Fibroblast of skin of left biceps (primary cell): ENCODE measurements at places on chromosomes 11 and 22.

GRCh38 chr11:63574856-63575602 is 11.8 kb upstream of the PLAAT2 start:
- no peak for DNase-seq

GRCh38 chr11:130129922-130130321 is 29.7 kb upstream of the ST14 start:
- no peak for DNase-seq

DNA sequence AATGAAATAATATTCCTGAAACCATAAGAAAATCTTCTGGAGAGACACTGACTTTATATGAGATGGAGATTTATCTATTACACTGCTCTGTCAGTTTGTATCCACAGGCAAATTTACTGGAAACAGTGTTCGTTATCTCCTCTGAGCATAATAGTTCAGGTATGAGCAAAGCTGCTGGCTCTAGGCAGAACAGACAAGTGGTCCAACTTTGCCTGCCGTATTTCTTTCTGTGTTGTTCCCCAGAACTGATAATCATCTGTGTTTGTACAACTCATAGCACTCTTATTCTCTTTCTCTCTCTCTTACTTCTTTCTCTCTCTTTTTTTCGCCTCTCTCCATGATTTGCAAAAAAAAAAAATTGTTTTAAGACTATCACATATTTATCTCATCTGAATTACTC is 623.8 kb upstream of the CHORDC1 start:
- DNase-seq, result no peak

GRCh38 chr11:6655020-6655789 is 404 bp downstream of the DCHS1 start:
- no peak for DNase-seq

DNA sequence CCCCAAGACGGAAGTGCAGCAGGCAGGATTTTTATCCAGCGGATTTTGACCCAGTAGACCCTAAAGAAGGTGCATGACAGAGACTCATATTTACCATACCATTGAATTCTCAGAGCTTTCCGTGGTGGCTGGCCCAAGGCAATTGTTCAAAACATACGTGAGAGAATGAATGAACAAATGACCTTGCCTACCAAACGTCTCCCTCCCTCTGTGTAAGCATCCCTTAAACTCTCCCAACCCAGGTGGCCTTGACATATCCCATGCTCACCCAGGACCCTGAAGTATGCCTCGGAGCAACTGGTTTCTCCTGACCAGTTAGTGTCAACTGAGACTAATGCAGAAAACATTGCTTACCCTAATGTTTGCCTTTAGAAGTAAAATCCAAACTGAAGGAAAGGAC is 154.9 kb downstream of the TEAD1 start:
- DNase-seq, result no peak

- DNase-seq, result peak; percentile 19
These were observed 25.3 kb downstream of the PPARA start for GRCh38 chr22:46175631-46176030.

GRCh38 chr22:48394787-48395186 is 1432.9 kb downstream of the BRD1 start:
- no peak for DNase-seq

- no peak for DNase-seq
These were observed 71.0 kb downstream of the PTPRJ start for GRCh38 chr11:48051217-48051830.

DNA sequence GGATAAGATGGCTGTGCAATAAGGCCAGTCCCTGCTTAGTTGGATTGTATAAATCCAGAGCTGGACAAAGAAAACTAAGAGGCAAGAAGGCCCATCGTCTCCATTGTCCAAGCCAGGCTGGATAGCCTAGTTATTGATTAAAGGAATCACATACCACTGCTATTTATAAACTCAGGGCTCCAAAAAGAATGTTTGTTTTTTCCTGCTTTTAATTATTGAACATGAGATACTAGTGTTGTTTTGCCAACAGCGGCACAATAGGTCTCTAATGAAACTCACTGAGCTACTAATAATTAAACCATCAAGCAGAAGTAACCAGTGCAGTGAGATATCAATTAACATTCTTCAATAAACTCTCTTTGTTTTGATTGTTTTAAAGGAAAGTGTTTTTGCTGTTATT is 259.7 kb downstream of the INSC start:
- no peak for DNase-seq

DNA sequence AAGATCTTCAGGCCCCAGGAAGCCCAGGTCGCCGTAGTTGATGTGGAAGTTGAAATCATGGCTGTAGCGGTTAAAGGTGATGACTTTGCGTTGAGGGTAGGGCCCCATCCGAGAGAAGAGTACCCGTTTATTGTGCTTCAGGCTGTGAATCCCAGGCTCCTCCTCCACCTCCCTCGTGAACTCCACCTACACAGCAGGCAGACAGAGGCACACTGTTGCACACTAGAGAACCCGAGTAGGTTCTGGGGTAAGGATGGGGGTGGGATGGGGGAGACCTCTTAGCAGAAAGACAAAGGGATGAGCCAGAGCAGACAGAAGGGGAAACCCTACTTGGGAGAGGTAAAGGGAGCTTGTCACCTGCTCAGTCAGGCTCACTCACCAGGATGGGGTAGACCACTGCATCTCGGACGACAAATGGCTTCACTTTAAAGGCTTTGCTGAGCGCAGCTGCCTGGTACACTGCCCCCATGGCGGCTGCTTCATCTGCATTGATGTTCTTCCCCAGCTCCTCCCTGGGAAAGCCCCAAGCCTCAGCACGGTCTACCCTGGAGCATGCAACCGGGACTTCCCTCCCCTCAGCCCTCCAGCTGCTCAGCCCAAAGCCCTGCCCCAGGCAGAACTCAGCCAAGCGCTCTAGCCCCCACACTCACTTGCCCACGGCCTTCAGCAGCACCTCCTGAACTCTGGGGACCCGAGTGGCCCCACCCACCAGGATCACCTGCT is 5.4 kb downstream of the HYOU1 start:
- no peak for DNase-seq

GRCh38 chr11:71440021-71440755 is 8.0 kb downstream of the DHCR7 start:
- no peak for DNase-seq

DNA sequence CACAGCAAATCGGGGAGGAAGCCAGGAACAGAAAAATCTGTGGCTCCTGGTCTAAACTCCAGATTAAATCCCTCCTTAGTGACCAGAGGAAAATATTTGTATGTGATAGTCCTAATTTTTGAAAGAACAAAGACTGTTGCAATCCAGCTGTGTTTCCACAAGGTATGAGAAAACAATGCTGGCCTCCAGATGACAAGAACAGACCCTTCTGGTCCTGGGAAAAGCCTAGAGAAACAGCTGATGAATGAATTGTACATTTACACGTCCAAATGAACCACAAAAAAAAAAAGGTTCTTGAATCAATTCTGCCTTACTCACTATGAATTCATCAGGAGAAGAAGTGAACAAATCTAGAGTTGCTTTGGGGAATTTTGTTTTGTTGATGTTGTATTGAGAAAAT is 63.7 kb downstream of the ETS1 start:
- no peak for DNase-seq

DNA sequence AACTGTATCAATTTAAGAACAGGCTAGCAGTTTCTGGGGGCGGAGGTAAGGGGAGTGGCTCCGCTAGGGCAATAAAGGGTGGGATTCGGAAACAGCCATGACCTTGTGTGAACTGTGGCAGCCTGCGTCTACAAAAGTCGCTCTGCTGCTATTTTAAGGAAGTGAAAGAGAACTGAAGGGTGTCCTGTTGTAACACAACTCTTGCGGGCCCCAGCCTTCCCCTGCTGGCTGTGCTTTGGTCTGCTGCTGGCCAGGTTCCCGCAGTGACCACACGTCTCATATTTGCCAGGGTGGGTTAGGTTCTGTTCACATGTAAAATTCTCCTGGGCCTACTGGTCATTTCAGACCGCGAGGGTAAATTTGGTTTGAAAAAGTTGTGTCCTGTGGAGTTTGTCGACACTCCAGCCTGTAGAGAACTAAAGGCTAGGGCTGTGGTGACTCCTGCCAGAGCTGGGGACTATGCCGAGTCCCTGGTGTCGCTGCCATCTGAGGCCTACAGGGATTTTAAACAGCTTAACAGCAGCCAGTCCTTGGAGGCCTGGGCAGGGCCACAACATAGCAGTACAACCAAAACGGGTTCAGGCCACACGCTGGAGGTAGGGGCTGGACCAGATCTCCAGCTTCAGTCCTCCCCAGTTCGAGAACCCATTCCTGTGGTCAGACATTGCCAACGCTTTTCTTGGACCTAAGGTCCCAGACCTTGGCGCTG is 1.1 kb upstream of the PPFIBP2 start:
- no peak for DNase-seq

DNA sequence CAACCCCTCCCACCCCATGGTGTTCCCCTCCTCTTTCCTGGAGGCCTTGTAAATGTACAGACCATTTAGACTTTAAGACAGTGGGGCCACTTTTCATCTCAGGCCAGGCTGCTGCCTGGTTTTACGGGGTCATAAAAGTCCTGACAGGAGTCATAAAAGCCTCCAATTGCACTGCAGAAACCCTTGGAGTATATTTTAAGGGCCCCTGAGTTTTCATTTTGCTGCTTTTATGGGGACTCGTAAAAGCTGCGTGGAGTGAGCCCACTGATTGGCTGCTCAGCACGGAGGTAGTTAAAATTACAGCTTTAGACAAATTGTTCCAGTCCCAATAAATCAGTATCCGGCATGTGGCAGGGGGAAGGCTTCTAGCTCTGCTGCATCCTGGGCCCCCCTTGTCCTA is 627.6 kb downstream of the NTM start:
- DNase-seq, result no peak

- DNase-seq, result peak; percentile 69
These were observed 17.0 kb downstream of the ATXN10 start for GRCh38 chr22:45688600-45689080.

DNA sequence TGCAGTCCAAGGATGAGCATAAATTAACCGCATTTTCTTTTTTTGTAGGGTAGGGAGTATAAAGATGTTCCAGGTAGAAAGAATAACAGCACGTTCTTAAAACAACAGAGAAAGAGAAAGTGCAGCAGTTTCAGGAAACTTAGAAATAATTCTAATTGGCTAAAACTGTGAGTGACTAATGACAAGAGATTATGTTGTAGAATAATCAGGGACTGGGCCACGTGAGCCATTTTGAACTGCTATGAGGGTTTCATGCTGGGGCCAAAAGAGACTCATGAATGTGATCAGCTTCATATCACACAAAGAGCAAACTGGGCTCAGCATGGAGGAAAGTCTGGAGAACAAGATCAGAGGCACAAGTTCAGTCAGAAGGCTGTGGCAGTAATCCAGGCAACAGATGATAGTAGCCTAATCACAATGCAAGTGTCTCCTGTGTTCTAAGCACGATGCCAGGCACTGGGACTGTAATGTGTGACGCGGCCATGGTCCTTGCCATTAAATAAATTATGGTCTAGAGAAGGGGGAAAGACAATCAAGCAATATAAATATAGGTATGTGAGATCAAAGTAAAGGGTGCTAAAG is 17.9 kb downstream of the CWF19L2 start:
- DNase-seq, result no peak

GRCh38 chr11:560305-561147 is at the start of the genes LMNTD2 and RASSF7:
Gene LMNTD2 (minus strand): TSS chr11:560738. CDS start chr11:560716, 22 bp downstream.
Gene RASSF7 (plus strand): TSS chr11:560970. CDS start chr11:561769, 799 bp downstream.
- DNase-seq, result peak; percentile 35
